ENCODE measurements at places on chromosomes 3 and 15.

DNA sequence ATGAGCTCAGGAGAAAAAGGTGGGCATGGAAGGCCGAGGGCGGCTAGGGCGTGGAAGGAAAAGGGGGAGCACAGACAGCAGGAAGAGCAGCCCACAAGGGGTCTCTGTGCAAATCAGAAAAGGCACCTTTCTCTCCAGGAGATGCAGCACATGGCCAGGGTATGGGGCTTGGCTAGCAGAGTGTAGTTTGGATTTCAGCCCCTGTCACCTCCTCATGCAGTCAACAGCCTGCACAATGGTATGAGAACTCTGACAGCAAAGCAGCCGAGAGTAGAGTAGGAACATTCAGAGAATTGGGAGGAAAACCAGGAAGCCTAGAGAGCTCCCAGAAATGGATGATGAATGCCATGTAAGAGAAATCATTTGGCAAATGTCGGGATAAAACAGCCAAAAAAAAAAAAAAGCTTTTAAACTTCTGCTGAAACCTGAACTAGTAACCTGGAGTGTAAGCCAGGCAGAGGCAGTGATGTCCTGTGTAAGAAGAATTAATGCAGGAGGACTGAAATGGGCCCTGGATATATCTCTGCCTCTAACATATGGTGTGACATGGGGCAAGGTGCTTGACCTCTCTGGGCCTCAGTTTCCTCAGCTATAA is 25.7 kb downstream of the FSTL1 start:
- DNase-seq, result no peak

DNA sequence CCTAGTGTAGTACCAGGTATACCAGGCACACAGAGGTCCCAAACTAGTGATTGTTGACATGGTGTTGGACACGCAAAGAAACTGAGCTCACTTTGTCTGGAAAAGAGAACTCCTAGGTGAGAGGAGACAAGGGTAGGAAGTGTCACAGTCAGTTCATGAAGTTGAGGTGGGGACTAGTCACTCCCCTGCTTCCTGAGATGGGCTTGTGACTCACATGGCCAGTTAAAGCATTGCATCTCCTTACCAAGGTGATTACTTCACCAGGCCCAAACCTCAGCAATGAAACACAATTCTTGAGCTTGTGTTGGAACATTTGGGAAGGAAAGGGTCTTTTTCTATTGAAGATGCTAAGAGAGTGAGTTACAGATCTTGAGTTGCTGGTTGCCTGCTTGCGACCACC is 49.2 kb upstream of the RAD18 start:
- no peak for DNase-seq

DNA sequence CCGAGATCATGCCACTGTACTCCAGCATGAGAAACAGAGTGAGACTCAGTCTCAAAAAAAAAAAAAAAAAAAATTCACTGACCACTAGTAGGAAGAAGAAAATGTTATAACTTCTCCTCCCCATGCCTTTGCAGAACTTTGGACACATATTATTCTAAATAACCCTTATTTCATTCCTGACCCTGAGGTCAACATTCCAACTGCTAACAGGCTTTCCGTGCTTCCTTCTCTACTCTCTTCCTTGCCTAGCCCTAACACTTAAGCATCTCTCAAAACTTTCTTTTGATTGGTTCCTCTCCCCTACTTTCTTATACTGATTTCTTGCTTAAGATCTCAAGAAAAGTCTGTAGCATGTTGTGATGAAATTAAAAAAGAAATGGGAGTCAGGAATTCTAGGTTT is 146.8 kb downstream of the MEX3B start:
- DNase-seq, result no peak

GRCh38 chr3:50627407-50628051 is 10.6 kb downstream of the MAPKAPK3 start:
- DNase-seq, result no peak

DNA sequence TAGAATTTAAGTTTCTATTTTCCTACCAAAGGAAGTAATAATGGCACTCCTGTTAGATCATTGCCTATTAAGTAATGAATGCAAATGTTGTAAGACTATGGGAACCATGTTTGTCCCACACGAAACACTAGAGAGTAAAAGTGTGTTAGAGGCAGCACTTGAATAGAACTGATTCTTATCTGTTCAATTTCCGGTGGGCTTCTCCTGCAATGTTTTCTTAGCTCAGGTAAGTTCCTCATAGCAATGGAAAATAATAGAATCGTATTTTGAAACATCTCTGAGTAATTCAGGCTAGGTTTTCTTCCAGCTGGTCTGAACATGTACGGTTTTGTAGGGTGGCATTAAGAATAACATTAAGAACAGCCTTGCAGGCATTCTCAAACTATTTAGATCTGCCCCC is 145.3 kb upstream of the LIPC start:
- DNase-seq, result no peak

- DNase-seq, result no peak
These were observed 62.9 kb downstream of the HMCES start for GRCh38 chr3:129341331-129342141.

- DNase-seq, result no peak
These were observed 2.0 kb downstream of the RASGRF1 start for GRCh38 chr15:79088426-79089205.

DNA sequence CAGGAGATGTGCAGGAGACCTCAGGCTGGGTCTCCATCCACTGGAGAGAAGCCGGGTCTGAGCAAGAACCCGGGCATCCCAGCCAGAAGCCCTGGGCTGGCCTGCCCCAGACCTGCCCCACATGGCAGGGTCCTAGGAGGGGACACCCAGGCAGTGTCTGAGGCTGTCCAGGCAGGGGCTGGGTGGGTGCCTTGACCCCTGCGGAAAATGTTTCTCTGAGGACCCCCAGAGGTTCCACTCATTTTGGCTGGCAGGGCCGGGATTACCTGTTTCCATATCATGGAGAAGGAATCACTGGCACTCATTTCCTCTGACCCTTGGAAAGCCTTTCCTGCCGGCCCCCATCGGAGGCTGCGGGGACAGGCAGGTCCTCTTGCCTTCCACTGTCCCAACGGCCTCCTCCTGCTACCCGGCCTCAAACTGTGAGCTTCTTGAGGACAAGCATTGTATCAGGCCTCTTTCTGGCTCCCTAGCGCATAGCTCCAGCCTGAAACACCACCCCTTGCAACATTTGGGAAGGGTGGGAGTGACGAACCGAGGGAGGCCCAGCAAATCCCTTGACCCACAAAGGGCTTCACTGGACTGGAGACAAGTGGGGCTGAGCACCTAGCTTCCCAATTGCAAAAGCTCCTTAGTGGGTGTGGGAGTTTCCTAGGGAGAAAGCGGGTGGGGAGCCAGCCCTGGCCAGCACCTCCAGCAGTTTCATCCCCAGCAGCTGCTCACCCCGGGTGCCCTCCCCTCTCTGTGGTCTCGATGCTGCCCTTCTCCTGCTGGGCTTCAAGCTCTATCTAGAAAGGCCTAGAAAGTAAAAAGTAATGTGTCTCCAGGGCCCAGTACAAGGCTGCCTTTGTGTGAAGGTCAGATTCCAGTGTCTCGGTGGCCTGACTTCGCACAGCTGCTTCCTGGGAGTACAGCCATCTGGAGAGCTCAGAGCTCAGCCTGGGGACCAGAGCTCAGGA is 29.7 kb downstream of the ACSBG1 start:
- no peak for DNase-seq

DNA sequence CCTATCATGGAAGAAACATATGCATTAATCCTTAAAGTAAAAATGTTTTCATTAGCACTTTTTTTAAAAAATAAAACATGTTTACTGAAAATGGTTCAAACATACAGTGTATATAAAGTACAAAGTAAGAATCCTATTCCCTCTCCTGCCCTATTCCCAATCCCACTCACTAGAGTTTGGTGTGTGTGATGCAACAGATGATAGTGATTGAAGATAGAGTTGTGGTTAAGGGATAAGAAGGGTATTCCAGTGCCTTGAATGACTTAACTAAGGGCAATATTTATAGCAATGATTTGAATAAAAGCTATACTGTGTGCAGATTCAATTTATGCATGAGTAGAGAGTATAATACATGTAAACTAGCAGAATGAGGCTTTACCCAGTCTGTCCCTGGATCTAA is 18.1 kb downstream of the ZNF280D start:
- DNase-seq, result no peak

- no peak for DNase-seq
These were observed 8.6 kb downstream of the SNX33 start for GRCh38 chr15:75656331-75656730.

- no peak for DNase-seq
These were observed 53.1 kb downstream of the LYZL4 start for GRCh38 chr3:42357335-42357734.

GRCh38 chr3:179116816-179117215 is 31.3 kb upstream of the PIK3CA start:
- DNase-seq, result no peak

DNA sequence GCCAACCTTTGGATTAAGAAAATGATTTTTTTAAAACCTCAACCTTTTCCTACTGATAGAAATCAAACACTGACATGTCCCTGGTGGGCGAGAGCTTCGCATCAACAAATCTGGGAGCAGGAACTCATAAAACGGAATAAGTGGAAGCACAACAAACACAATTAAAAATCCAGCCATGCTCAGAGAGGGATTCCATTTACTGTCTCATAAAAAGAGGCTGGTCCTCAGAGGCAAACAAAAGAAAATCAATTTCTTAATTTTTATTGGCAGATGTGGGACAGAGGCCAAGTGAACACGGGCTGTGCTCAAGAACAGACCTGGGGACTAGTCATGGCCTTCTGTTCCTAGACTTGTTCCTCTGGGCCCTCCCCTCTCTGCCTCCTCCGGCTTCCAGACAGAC is 214.5 kb downstream of the NTRK3 start:
- DNase-seq, result no peak

- no peak for DNase-seq
These were observed 8.2 kb downstream of the FILIP1L start for GRCh38 chr3:100106094-100106493.

DNA sequence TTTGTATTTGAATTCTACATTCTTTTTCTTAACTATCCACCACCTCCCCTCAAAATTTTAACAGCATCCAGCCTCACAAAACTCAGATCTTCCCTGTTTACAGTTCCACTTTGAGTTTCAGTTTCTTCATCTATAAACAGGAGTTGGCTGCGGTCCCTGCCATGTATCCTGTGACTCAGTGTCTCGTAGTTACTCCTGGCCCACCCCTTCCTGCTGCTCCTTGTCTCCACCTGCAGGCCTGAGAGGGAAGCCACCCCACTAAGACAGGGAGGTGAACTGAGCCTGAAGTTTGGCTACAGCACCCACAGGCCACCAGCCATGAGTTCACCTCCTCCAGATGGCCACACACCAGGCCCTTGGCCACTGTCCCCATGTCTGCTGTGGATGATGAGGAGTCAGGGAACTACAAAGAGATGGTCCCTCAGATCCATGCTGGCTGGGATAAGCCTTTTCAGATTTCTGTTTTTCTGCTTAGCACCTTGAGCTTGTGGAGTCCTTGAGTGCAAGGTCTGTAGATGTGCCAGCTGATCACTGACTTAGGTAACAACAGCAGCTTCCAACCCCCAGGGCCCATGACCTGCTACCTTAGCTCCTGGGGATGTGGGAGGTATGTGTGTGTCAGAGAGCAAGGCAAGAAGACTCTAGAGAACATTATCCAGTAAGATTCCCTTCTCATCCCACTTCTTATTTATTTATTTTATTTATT is 37.5 kb downstream of the CD86 start:
- DNase-seq, result no peak

GRCh38 chr3:100256731-100257151 is 4.1 kb upstream of the TBC1D23 start:
- DNase-seq, result no peak
